ENCODE measurements at places on chromosomes 6 and 20.

DNA sequence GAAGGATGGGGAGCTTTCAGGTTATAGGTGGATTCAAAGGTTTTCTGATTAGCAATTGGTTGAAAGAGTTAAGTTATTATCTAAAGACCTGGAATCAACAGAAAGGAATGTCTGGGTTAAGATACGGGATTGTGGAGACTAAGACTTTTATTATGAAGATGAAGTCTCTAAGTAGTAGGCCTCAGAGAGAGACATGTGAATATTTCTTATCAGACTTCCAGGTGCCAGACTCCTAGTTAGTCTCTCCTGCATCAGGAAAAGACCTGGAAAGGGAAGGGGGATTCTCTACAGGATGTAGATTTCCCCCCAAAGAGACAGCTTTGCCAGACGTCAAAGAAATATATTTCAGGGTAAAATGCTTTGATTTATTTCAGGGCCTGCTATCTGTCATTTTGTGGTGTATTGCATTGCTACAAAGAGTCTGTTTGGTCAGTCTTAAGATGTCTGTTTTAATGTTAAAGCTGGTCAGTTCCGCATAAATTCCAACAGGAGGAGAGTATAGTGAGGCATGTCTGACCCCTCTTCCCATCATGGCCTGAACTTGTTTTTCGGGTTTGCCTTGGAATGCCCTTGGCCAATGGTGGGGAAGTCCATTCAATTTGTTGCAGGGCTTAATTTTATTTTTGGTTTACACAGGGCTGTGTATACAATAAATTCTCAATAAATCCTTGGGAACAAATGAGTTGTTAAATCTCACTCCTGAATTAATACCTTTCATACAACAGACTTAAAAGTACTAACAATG, 103.4 kb upstream of the RALGAPA2 start:
- no peak for DNase-seq

DNA sequence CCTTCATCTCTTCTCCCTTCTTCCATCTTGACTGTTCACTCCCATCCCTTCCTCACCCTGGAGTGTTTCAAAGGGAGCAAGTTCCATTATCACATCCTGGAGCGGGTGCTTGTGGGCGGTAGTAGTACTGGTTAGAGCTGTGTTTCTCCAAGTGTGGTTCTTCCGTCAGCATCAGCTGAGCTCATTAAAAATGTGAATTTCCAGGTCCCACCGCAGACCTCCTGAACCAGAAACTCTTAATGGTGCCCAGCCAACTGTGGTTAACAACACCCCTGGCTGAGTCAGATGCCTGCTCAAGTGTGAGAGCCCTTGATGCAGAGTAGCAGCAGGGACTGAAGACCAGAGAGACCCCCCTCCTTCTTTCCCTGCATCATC, 24.4 kb downstream of the ANGPT4 start:
- no peak for DNase-seq

DNA sequence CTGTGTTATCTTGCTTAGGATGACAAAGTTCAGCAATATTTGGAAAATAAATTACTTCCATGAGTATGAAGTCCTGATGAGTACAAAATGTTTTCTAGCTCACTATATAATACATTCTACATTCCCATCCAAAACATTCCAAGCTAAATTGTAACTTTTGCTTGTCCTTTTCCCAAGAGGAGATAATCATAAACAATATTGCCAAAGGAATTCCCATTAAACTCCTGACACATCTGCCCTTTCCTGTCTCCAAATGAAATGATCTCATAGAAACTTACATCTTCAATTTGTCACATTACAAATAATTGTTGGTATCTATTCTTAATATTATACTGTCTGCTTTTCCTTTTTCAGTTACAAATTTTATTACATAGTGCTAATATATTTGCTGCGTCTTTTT, 20.4 kb upstream of the SENP6 start:
- DNase-seq = no peak

DNA sequence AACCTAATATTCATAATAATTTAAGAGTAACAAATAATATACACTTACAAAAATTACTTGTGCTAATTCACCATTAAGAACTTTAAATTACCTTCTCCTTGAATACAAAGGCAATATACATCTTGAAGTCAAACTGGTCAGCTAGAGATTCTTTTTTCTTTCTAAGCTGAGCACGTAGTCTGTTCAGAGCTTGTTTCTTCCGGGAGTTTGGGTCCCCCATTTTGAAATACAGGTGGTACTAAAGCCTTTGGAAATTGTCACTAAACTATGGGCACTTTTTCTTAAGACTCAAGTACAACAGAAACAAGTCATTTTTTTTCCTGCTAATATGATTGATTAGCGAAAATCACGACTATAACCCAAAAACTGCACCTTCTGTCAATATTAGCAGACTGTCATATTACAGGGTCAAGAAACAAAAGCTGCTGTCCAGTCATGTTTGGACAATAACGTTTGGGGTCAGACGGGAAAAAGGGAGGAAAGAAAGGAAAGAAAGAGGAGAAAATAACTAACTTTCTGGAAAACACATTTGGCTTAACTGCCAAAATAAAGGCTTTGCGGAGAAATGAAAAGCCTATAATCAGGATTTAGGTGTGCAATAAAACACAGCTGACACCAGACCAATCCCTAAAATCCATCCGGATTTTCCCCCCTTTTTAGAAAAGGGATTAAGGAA, 367 bp downstream of the C6orf62 start:
- no peak for DNase-seq

DNA sequence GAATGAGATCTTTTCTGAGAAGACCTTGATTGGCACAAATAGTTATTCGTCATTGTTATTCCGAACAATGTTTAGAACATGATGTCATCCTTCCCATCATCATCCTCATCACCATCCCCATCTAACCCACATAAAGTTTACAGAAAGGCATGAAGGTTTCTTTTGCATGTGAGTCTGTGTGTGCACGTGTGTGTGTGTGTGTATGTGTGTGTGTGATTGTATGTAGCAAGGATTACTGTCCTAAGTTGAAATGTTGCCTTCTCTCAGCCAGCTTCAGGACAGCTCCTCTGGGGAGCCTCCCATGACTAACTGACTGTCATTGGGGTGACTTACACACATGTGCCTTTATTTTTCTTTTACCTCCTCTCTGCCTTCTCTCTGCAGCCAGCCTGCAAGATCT, 113.5 kb downstream of the SLC22A3 start:
- DNase-seq = no peak

GRCh38 chr6:39818695-39819094, 26.5 kb downstream of the DAAM2 start:
- DNase-seq = peak; percentile 27

DNA sequence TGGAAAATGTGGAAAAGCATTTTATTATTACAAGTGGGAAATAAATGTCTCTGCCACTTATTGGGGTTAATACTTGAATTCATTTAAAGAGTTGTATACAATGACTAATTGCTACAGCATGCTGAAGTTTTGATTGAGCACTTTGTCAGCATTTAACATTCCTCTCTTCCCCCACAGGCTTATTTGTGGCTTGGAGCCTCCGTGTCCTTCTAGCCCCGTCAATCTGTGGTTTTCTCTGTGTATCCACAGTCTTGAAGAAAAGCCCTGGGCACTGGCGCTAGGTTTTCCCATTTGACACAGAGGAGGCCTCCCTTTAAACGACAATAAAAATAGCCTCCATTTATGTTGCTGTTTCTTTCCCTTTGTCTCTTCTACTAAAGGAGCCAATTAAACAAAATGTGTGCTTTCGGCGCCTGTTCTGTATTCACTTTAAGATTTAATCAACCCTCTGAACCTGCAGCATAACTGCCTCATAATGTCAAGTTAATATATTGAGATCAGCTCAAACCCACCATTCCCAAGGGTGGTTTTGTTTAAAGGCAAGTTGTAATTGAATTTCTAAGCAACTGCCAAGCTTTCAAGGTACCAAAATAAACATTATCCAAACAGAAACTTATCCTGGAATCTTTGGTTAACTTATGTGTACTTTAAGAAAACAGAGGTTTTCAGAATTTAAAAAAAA, 326.6 kb upstream of the RNF24 start:
- no peak for DNase-seq
